Frontal cortex (tissue), 4 donors: ENCODE measurements at places on chromosomes 16 and 17. TPM values are rescaled to one million over a fixed set of nuclear protein-coding genes. Genes with fewer than 3 reads are reported as not detected.

CA7 gene
- total RNA-seq: not detected

FZD2 gene
- total RNA-seq: 3.7 TPM

KRTAP9-2 gene
- total RNA-seq: not detected

MYO15B gene
- total RNA-seq: 19.6 TPM

ITGA3 gene
- 20.0 TPM for total RNA-seq

CACNG1 gene
- total RNA-seq: under 0.01 TPM

SOST gene
- not detected for total RNA-seq

GJC1 gene
- total RNA-seq: 76.2 TPM
